HuH-7.5 (cell line): ENCODE measurements at places on chromosomes 1 and 21.

GRCh38 chr1:225880222-225880588, 2.0 kb downstream of the TMEM63A start:
- no peak for DNase-seq

- no peak for DNase-seq
Measured at GRCh38 chr1:113659556-113659955, 99.7 kb downstream of the PHTF1 start.

GRCh38 chr1:21244154-21244553, 46.1 kb downstream of the ECE1 start:
- no peak for DNase-seq

DNA sequence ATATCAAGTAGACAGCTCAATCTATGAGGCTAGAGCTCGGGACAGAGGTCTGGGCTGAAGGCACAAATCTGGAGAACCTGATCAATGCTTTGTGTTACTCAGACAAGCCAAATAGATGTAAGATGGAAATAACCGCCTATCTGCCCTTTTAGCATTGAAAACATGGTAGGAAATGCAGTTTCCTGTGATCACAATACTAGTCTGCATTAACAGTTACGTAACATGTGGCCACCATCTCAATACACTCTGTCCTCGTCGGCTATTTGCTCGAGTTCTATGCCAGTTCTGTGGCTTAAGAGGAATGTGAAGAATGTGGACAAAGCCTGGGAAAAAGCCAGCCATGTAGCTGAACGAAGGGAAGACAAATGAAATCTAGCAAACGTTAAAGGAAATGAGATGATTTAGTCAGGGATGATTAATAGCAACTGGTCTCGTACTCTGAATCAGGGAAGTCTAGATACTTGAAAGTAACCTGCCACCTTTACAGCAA, 73.3 kb downstream of the HSF2BP start:
- DNase-seq, result peak; percentile 62

DNA sequence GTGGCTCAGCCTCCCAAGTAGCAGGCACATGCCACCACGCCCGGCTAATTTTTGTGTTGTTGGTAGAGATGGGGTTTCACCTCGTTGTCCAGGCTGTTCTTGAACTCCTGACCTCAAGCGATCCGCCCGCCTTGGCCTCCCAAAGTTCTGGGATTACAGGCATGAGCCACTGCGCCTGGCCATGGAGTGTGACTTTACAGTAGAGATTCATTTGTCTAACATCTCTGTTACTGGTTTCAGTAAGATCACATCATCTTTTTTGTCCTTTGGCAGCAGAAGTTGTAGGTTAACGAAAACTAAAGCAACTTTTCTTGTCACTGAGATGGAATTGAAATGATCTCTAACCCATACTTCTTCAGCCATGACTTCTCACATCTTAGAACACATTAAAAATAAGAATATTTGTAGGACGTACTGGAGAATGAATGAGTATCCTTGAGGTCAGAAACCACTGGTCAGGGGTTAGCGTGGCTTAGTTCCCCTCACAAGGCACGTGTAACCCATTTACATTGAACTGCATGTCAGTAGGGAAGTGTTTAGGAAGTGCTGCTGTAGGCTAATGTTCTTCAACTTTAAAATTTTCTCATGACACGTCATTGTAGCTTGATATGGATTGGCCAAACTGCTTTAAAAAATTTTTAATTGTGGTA, 75.9 kb downstream of the CAMTA1 start:
- DNase-seq, result no peak

- DNase-seq, result no peak
Measured at GRCh38 chr1:197590687-197591086, 184.6 kb downstream of the DENND1B start.

GRCh38 chr1:229480495-229480894, 27.6 kb downstream of the NUP133 start:
- DNase-seq, result no peak

DNA sequence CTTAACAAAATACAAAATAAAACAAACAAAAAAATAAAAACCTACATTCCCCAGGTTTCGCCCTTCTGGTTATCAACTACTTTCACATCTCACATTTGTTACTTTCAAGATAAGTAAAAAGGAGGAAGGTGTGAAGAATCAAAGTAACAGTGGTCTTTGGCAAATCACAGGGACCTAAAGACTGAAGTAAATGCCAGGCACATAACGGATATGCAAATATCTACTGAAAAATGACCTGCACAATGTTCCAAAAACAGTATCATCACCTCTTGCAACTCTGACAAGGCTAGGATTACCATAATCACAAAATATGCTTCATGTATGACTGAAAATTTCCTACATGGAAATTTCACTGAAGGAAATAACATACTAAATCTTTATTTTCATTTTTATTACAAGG, 29.3 kb downstream of the COP1 start:
- DNase-seq, result no peak

- DNase-seq, result no peak
Measured at GRCh38 chr1:94323311-94324177, 86.2 kb upstream of the ARHGAP29 start.

GRCh38 chr21:42222821-42223390, 4.0 kb downstream of the ABCG1 start:
- no peak for DNase-seq
